Activated naive CD4-positive, alpha-beta T cell (primary cell): ENCODE measurements at places on chromosomes 1 and 21.

DNA sequence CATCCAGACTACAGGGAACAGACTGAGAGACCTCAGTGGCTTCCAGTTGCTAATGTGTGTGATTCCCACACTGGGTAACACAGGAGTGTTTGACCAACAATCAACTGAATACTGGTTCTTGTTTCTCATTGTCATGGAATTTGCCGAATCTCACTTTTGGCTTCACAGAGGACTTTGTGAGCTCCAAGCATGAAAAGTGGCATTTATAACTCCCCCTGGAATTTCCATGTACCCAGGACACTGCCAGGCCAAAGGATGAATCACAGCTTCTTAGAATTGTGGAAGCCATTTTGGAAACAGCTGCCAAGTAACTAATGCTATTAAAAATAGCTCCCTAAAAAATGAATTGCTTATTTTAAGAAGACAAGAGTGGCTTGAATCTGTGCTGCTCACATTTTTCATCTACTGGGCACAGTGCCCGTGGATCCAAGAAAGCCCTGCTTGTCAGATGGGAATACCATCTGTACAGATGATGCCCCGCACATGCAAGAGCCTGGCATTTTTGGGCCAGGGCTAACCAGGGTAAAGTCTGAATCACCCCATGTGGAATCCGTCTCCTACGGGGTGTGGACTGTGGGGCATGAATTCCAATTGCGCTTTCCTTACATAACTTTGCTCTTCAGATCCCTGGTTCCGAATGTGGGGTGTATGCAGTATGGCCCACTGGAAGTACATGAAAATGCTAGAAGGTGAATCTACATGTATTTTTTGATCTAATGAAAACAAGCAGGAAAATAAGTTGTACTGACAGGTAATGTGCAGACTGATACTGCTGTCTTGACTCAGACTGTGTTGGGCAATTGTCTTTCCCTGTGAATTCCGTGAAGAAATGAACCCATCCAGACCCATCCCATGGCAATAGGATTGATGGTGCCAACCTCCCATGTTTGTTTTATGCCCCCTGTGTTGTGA is 487.3 kb downstream of the SIPA1L2 start:
- no peak for DNase-seq

DNA sequence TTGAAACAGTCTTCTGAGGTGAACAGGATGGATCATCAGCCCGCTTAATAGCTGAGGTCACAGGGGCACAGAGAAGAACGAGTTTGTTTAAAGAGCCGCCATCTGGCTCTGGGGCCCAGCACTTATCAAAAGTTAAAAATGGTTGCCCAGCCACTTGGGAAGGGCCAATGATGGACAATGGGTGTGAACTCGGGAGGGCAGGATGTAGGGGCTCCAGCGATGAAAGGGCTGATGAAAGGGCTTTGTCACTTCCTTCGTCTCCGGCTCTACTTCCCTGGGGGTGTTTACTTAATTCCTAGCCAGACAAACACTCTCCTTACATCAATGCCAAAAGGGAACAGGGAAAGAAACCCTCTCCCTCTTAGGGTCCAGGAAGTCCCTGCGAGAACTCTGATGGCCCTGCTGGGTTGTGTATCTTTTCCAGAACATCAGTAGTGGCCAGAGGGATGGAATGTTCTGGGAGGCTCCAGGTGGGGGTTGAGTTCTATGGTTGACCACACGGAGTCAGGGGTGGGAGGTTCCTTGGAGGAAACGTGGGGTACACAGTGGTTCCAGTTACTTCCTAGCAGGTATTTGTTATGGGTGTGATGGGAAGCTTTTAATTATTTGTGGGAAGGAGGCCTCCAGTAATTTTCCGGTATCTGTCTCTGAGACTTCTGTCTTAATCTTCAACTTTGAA is 9.0 kb upstream of the ABCG1 start:
- DNase-seq = no peak

- DNase-seq = no peak
Observed at GRCh38 chr1:236303675-236304074, 21.9 kb upstream of the ERO1B start.

DNA sequence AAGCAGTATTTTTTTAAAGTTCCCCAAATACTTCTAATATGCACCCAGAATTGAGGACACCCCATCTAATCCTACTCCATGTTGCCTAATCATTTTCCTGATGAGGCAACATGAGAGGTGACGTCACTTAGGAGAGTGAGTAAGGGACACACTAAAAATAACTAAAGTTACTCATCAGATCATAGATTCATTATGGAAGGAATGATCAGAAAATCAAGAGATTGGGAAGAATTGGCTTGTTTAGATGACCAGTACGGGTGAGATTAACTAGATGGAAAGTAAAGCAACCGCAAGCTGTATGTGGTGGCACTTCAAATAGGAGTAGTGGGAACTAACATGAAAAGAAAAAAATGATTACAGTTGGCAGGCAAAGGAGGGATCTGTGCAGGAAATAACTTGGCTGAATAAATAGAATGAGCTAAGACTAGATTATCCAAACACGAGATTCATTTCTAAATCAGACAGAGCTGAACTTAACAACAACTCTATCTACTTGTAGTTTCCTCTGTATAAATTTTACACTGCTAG is 61.4 kb upstream of the CXADR start:
- no peak for DNase-seq

- no peak for DNase-seq
Observed at GRCh38 chr21:14401217-14401616, 18.3 kb upstream of the HSPA13 start.

DNA sequence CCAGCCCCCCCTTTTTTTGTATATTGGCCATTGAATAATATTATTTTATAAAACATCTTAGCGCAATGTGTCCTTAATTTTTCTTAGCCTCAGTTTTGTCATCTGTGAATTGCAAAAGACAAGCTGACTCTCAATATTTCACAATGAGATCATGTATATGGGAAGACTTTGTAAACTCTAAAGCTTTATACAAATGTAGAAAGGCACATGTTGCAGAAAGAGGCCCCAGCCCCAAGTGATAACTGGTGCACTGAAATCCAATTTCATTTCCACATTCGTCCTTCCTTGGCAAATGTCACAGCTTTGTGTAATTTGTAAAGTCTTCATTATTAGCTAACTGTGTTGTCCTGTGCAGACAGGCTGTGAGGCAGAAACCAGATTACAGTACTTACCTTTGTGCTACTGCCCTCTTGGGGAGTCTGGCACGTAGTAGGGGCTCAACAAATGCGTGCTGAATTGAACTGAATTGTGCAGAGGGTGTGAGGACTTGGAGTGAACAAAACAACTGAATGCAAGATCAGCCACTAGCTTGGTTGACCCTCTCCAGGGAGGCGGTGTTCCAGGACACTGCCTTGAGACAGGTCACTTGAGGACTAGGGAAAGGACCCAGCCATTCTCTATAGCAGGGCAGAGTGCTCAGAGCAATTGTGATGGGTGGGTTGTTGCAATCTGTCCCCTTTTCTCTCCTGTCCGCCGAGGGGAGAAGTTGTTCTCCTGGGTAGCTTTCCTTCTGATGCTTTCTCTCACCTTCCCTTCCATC is 74.6 kb downstream of the LMO4 start:
- DNase-seq = no peak

- no peak for DNase-seq
Observed at GRCh38 chr1:245489838-245490237, 335.1 kb downstream of the KIF26B start.

DNA sequence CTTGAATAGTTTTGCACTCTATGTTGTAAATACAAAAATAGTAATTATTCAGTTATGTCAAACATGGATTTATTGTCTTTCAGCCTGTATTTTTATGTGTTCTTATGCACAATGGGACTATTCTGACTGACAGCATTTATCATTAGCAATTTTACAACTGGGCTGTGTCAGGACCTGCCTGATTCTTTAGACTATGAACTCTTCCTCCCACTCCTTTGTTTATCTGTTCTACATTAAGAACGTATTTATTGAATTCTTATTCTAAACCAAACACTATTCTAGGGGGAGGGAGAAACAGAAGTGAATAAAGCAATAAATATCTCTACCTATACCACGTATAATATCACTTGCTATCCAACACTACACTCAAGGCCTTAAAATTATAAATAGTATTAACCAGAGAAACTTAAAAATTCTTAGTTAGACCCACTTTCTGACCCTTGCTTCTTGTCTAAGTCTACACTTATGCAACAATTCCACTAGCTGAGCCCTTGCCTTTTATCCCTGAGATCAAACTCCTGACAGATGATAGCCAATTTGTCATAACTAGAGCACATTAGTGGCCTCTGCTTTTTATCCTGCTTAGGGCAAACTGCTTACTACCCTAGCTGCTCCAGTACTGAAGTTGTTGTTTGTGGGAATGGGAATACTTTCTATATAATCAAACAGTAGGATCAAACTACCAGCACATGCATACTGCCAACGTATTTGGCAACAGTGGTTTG is 494.3 kb downstream of the BRINP3 start:
- DNase-seq = no peak

GRCh38 chr1:1264026-1264425 is 9.6 kb downstream of the UBE2J2 start:
- no peak for DNase-seq

DNA sequence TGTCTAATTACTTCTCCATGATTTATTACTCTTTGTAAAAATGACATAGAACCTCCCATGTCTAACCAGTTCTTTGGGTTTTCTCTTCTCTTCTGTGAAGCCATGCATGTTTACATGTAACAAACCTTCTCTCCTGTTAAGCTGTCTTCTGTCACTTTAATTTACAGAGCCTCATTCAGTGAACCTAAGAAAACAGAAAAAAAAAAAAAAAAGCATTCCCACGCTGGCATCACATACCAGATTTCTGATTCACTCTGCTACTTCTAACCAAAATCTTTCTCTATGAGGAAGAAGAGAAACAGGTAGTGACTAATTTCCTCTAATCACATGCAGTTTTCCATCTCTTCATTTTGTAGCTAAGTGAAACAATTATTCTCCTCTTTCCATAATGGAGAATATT is 141.4 kb upstream of the CXADR start:
- no peak for DNase-seq

DNA sequence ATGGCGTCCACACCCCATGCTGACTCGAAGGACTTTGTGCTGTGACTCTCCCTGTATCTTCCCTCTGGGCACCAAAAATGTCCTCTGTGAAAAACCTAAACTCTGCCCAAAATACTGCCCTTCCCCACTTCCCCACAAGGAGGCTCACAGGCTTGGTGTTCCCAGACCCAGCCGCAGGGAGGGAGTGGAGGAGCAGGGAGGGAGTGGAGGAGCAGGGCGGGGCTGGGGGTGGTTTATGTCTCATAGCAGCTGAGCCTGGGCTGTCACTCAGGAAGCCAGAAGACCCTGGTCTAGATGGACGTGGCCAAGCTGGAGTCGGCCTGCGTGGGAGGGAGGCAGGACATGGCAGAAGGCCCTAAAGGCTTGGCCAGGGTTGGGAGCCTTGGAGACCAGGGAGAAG is 461.7 kb downstream of the PTPRU start:
- no peak for DNase-seq

- no peak for DNase-seq
Observed at GRCh38 chr1:109493227-109493626, 667 bp upstream of the CYB561D1 start.

- no peak for DNase-seq
Observed at GRCh38 chr1:207849646-207850045, 61.3 kb downstream of the CD34 start.

DNA sequence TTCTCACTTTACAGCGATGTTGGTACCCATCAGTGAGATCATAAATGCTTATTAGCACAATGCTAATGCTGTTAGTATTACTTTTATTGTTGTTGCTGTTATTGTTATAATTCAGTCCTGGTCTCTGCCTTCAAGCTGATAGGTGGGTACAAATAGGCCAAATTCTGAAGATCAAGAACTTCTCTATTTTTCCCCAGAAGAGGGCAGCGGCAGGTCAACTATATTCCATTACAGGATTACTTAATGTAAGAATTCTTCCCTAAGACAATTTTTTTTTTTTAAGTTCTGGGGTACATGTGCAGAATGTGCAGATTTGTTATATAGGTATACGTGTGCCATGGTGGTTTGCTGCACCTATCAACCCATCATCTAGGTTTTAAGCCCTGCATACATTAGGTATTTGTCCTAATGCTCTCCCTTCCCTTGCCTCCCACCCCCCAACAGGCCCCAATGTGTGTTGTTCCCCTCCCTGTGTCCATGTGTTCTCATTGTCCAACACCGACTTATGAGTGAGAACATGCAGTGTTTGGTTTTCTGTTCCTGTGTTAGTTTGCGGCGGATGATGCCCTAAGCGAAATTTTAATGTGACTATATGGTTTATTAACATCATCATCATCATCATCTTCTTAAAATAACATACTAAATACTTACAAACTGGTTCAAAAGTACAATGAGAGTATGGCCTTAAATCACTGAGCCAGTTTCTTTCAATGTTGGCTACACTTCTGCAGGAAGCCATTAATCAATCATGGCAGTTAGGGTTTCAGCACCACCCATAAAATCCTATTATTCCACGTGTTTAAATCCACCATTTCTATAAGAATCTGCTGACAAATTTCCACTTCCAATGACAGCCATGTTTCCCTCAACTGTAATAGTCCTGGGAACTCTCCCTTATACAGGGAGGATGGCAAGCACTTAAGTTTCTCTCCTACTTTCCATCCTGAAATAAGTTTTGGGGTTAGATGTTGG is 19.2 kb downstream of the SLC19A2 start:
- DNase-seq = no peak

GRCh38 chr21:33238565-33239255 is 9.0 kb downstream of the IFNAR2 start:
- DNase-seq = no peak

DNA sequence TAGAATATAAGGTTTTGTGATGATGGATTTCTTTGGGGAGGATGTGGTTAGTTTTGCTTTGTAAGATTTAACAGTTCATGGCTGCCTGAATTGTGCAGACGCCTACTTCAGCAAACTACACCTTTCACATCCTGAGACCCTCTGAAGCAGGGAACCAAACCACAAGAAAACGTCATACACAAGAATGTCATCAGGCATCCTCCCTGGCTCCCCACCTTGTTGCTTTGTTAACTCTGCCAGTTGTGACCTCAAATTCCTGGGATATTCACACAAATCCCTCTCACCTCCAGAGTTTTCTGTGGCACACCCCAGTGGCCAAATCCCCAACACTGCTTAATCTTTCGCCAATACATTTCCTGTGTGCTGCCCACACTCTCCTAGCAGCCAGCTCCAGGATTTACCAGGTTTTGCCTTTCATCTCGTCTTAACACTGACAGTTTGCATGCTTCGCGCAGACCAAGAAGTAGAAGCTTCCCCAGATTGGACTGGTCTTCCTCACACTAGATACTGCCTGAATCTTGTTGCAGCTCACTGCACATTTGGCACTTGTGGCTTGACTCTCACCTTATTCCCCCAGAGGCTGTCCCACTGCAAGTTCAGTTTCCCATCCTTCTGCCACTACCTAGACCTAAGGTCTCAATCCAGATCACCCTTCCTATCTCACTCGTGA is 51.1 kb upstream of the CTTNBP2NL start:
- no peak for DNase-seq

- peak; percentile 5 for DNase-seq
Observed at GRCh38 chr1:13732971-13733667, 33.1 kb downstream of the PRDM2 start.

- no peak for DNase-seq
Observed at GRCh38 chr1:175877939-175878737, 134.7 kb upstream of the TNR start.

- no peak for DNase-seq
Observed at GRCh38 chr1:2624735-2625300, 8.0 kb downstream of the MMEL1 start.

- no peak for DNase-seq
Observed at GRCh38 chr1:109963864-109964263, 20.7 kb upstream of the AHCYL1 start.
